ENCODE measurements at places on chromosomes 1 and 21.
A peak's percentile ranks its signal among the peaks of the same experiment; 100 is the strongest.

- DNase-seq = no peak
These were observed 47.5 kb downstream of the TRPM2 start for GRCh38 chr21:44400791-44401385.

- no peak for DNase-seq
These were observed 48.6 kb downstream of the BACH1 start for GRCh38 chr21:29347274-29347681.

DNA sequence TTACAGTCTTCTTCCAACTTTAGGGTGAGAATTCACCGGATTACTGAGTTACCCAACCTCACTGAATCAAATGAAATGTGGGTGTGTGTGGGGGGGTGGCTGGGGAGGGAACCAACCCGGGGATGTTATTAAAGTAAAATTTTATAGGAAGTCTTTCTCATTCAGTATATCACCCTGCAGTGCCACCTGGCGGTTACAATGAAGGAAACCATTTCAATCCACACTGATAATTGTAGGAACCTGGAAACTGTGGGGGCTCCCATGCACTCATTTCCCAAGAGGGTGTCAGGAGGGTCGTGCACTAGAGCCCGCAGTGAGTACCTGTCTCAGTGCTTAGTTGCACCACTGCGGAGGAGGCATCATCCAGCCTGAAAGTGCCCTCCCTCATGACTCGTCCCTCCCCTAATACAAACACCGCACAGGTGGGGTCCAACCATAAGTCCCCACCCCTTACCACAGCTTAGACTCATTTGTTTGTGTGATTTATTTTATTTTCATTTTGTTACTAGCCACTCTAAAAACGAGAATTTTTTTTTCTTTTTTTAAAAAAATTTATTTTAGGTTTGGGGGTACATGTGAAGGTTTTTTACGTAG lies 29.1 kb upstream of the IGSF5 start:
- peak; percentile 3 for DNase-seq

- DNase-seq = no peak
These were observed 88.0 kb downstream of the HIVEP3 start for GRCh38 chr1:41830726-41831125.

GRCh38 chr1:902802-903201 lies 20.9 kb upstream of the SAMD11 start:
- no peak for DNase-seq

GRCh38 chr1:42152119-42152518 lies 1.1 kb upstream of the GUCA2B start:
- DNase-seq = no peak

- DNase-seq = no peak
These were observed 12.5 kb upstream of the SPOCD1 start for GRCh38 chr1:31828341-31828740.

DNA sequence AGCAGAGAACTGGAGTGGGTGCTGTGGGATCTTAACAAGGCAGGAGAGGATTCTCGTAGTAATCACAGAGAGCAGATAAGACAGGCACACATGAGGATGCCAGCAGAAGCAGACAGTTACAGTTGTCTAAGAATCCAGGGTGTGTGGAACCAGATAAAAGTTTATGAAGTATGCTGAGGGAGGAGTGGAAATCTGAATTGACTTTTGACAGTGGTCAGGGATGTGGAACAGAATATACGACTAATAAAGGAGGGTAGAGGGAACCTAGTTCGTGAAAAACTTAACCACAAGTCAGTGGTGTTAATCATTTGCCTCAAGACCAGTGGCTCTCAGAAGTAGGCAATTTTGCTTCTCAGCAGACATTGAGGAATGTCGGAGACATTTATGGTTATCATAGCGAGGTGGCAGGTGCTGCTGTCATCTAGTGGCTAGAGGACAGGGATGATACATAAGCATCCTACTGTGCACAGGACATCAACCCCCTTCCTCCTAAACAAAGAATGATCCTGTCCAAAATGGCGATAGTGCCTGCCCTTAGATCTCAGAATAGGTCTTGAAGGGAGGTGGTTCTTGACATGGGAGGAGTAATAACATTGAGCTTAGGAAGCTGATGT lies 3.0 kb downstream of the LRRC8D start:
- DNase-seq = no peak

DNA sequence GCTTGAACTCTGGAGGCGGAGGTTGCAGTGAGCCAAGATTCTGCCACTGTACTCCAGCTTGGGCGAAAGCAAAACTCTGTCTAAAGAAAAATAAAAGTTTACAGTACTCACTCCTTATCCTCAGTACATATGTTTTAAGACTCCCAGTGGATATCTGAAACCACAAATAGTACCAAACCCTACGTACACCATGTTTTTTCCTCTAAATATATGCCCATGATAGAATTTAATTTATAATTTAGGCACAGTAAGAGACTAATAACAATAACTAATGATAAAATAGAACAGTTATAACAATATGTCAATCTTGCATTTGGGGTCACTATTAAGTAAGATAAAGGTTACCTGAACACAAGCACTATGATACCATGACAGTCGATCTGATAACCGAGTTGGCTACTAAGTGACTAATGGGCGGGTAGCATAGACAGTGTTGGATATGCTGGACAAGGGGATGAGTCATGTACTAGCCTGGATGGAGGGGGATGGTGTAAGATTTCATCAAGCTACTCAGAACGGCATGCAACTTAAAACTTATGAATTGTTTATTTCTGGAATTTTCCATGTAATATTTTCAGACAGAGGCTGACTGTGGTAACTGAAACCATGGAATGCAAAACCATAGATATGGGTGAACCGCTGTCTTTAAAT lies 43.7 kb downstream of the ST7L start:
- no peak for DNase-seq

DNA sequence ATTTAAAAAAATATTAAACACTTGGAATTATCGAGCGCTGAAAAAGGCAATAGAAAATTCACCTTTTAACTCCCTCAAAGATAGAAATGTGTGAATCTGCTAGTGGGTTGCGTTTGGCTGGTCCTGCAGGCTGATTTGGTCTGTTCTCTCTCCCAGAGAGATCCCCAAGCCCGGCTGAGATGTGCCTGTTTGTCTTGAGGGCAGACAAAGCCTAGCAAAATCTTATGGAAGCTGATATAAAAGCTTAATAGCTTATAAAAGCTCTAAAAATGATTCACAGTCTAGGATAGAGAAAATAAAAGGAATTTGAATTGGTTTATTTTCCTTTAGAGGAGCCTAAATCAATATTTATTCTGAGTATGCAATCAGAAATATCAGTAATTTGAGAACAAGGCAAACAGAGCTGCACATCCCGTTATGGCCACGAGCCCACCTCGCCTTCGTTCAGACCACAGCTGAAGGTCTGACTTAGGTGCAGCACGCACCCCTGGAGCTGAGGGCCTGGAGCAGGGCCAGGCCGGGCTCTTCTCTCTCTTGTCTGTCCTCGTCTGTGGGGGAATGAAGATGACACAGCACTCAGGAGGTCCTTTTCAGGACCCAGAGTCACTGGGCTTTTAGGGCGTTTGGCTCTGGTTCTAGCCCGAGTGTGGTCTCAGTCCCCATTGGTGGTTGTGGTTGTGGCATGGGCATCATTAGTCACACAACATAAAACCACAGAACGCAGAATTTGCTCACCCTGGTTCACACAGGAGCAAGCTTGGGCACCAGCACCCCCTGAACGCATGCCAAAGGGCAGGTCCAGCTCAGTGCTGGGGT lies 18.6 kb downstream of the PDE9A start:
- no peak for DNase-seq

GRCh38 chr21:36509973-36510664 lies 30.2 kb upstream of the CLDN14 start:
- no peak for DNase-seq

DNA sequence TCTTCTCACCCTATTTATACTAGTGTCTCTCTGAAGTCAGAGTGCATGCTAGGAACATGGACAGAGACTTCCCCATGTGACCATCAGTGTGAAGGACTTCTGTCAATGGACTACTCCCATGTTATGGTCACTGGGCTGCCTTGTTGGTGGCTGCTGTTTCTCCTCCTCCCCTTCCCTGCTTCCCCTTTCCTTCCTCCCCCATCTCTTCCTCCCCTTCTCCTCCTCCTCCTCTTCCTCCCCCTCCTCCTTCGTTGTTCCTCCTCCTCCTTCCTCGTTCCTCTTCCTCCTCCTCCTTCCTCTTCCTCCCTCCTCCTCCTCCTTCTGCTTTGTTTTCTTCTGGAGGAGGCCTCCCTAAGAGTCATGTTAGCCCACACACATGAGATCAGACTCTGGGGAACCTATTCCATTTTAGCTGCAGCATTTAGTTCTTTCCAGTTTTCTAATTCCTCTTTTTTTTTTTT lies 35.8 kb downstream of the IER5 start:
- no peak for DNase-seq

Data from NK-92 treated with Interleukin-12 subunit alpha and Interleukin-12 subunit beta, amount 100 ng/mL, for 24 hours (cell line).